Liver (tissue), 10 donors: ENCODE measurements at places on chromosomes 13 and 19. TPM values are rescaled to one million over a fixed set of nuclear protein-coding genes. Genes with fewer than 3 reads are reported as not detected.

LILRA1 gene
- 1.4 TPM for total RNA-seq

- H3K4me3 ChIP-seq, result no peak overlapping the region
- no peak for DNase-seq
- H3K36me3 ChIP-seq, result no peaks in the 10 kb centered on the region
- H3K27ac ChIP-seq, result peak overlapping the region; percentile 92
Observed at GRCh38 chr13:44402899-44403445, 29.3 kb downstream of the SERP2 start.

- no peak overlapping the region for H3K27ac ChIP-seq
- no peak overlapping the region for H3K4me3 ChIP-seq
- peaks cover 3% of the 10 kb centered on the region for H3K36me3 ChIP-seq
- H3K27me3 ChIP-seq, result no peaks in the 10 kb centered on the region
- no peak for DNase-seq
Observed at GRCh38 chr19:441213-441836, 19.5 kb downstream of the SHC2 start.

GRCh38 chr13:78540058-78540457 is 63.3 kb downstream of the POU4F1 start:
- DNase-seq, result no peak
- no peaks in the 10 kb centered on the region for H3K27me3 ChIP-seq
- H3K4me1 ChIP-seq, result no peaks in the 10 kb centered on the region
- H3K4me3 ChIP-seq, result no peak overlapping the region

TMEM145 gene
- not detected for total RNA-seq

DNA sequence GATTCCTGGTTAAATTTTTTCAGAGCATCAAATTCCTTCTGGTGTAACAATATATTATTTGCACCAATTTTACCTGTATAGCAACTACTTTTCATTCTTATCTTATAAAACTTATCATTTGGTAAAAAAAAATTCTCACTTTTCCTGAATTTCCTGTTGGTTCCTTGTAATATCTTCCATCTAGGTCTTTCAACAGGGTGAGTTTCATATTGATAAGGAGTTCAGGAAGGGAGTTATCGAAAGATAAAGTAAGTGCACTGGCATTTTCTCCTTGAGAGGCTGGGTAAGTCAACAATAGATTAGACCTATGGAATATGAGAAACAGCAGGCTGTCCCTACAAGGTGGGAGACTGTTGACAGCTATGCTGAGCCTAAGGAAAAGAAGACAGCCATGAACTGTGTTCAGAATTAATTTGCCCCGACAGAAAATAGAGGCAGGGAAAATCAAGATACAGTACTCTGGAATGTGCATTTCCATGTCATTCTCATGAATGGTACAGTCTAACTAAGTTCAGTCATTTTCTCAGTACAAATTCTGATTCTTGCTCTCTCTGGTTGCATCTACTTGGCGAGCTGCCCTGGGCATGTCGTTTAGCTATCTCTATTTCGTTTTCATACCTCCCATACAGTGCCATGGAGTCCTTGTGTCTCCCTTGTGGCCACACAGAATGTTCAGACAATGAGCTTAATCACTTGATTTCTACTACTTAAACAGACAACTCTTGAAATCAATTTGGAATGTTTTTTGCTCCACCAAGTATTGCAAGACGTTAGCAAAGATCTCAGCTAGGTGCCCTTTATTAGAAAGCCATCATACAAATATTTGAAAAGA is 9.9 kb downstream of the IGFL1 start:
- H3K4me1 ChIP-seq, result no peaks in the 10 kb centered on the region
- H3K36me3 ChIP-seq, result no peaks in the 10 kb centered on the region
- H3K27ac ChIP-seq, result no peak overlapping the region
- no peaks in the 10 kb centered on the region for H3K27me3 ChIP-seq
- no peak overlapping the region for H3K4me3 ChIP-seq

GRCh38 chr13:112248862-112249592 is 127.1 kb upstream of the SPACA7 start:
- DNase-seq, result peak; percentile 9
- no peaks in the 10 kb centered on the region for H3K36me3 ChIP-seq
- H3K27ac ChIP-seq, result peak overlapping the region; percentile 89
- peaks cover 6% of the 10 kb centered on the region for H3K4me1 ChIP-seq
- H3K27me3 ChIP-seq, result no peaks in the 10 kb centered on the region
- H3K4me3 ChIP-seq, result no peak overlapping the region

ATP4A gene
- total RNA-seq, result not detected

- H3K27me3 ChIP-seq, result no peaks in the 10 kb centered on the region
- no peak overlapping the region for H3K4me3 ChIP-seq
- H3K36me3 ChIP-seq, result no peaks in the 10 kb centered on the region
- no peak overlapping the region for H3K27ac ChIP-seq
- no peaks in the 10 kb centered on the region for H3K4me1 ChIP-seq
Observed at GRCh38 chr13:95176611-95177259, 124.5 kb downstream of the ABCC4 start.

ZMYM5 gene
- total RNA-seq, result 6.9 TPM

KDM4B gene
- total RNA-seq, result 19.7 TPM
